Gastrocnemius medialis (tissue), 4 donors: ENCODE measurements at places on chromosomes 1 and 21. TPM values are rescaled to one million over a fixed set of nuclear protein-coding genes. Genes with fewer than 3 reads are reported as not detected.

DNA sequence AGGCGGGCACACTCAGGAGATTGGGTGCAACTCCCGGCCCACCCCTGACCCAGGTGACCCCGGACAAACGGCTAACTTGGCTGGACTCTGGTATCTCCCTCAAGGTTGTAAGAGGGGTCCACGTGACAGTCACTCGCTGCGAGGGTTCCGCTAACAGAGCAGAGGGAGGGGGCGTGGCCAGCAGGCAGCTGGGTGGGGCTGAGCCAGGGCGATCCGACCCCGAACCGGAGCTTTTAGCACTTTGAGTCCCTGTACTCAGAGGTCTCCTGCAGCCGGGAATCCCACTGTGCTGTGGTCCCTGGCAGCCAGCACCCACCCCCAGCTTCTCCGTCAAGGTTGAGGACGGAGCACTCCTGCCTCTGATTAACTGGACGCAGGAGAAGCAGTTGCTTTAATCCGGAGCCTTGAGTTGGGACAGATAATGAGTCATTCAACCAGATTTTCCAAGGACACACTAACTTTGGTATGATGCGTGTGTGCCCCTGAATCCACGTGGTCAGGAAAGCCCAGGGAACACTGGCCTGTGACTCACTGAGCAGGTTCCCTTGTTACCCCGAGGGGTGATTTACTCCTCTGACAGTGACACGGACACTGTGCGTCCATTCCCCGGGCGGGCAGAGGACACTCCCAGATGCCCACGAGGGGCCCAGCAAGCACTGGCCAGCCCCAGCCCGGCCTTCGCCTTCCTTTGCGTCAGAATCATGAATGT, 16.8 kb downstream of the TRPM2 start:
- no peak for DNase-seq

DNA sequence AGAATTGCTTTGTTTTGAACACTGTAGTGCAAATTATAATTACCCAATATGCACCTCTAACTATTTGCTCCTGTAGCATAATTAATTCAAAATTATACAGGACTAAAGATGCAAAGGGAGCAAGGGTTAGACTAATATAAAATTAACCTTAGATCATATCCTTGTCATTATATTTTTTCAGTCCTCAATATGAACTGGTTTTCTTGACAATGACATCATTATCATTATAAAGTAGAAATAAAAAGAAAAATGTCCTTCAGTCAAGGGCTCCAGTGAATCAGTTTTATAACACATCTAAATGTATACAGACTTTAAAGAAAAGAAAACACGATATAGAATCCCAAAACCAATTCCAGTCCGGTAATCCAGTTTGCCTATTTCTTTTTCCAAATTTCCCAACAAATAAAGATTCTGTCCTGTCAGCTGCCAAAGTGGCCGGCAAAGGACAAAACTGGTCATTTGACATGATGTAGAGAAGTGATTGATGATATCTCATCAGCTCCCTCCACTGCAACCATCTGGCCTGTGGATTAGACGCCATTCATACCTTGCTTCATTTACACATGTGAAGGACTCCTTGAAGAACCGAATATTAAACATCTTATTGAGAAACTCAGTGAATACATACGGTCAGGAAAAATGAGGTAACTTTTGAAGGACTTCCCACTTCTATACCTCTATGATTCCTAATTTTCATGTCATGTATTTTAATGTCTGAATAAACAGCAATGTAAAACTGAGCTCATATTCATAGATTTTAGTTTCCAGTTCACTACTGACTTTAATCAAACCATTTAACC, 15.5 kb downstream of the DPYD start:
- no peak for DNase-seq

DNA sequence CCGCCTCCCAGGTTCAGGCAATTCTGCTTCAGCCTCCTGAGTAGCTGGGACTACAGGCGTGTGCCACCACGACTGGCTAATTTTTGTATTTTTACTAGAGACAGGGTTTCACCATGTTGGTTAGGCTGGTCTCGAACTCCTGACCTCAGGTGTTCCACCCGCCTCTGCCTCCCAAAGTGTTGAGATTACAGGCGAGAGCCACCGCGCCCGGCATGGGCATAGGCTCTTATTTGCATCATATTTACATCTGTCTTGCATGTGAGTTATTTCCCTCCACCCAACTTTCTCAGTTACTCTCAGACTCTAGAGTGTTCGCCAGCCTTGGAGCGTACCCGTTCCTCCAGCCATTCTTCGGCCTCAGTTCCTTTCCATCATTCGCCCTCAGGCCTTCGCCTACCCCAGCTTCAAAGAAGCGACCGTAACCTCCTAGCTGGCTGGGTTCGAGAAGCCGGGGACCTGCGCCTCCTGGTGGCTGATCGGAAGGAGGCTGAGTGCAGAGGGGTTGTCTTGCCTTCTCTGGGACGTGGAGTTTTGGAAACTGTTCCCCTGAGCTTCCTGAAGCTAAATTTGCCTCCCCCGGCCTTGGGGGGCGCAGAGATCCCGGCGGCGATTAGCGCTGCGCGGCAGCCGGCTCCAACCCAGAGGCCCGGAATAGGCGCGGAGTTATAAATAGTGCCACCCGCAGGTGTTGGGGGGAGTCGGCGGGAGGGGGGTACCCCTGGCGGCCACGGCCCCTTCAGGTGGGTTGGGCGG, 3.6 kb upstream of the ZBTB7B start:
- DNase-seq = peak; percentile 41

Gene CA14
- total RNA-seq = 0.31 TPM

- DNase-seq = no peak
Observed at GRCh38 chr1:231666937-231667608, 40.5 kb downstream of the DISC1 start.

DNA sequence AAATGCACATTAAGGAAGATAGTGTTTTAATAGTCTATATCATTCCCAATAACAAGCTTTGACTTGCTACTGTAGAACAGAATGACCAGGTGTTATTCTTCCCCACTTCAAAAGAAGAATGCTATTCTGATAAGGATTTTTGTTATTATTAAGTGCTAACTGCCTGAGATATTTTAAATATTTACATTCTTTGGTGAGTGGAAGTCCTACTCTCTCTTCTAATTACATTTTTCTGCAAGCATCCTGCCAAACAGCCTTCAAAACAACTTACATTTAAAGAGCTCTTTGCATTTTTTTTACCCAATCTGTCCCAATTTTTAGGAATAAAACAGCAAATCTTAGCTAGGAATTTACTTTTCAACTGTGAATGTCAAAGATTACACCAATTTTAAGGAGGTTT, 23.5 kb upstream of the SYDE2 start:
- DNase-seq = no peak

Gene PCSK9
- 0.07 TPM for total RNA-seq

Gene AMY2B
- total RNA-seq = 21.4 TPM

GRCh38 chr21:41373253-41373652, 11.4 kb downstream of the MX2 start:
- no peak for DNase-seq

Gene GBP5
- total RNA-seq = 0.25 TPM

DNA sequence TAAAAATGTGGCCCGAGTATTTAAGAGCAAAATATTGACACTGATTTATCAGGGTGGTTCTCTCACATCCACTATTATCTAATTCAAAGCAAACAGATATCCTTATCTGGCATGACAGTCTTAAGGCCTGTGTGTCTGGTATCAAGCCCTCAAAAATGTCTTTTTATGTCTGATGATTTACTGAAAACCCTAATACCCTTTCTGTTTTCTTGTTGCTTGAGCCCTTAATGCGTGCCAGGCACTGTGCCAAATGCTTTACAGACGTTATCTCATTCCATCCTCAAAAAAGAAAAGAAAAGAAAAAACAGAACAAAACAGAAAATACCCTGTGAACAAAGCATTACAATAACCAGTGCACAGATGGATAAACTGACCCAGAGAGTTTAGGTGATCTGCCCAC, 5.7 kb downstream of the DUSP23 start:
- no peak for DNase-seq

Gene OXCT2
- not detected for total RNA-seq

GRCh38 chr1:43035821-43036741, 77.4 kb upstream of the SLC2A1 start:
- DNase-seq = no peak

Gene ALG6
- 2.9 TPM for total RNA-seq

- DNase-seq = no peak
Observed at GRCh38 chr1:238205045-238205662, 314.4 kb upstream of the ZP4 start.

GRCh38 chr1:51989582-51990477, 670 bp downstream of the RAB3B start:
- DNase-seq = no peak

Gene REN
- not detected for total RNA-seq

GRCh38 chr1:117544509-117545109, 61.2 kb upstream of the TENT5C start:
- DNase-seq = no peak

DNA sequence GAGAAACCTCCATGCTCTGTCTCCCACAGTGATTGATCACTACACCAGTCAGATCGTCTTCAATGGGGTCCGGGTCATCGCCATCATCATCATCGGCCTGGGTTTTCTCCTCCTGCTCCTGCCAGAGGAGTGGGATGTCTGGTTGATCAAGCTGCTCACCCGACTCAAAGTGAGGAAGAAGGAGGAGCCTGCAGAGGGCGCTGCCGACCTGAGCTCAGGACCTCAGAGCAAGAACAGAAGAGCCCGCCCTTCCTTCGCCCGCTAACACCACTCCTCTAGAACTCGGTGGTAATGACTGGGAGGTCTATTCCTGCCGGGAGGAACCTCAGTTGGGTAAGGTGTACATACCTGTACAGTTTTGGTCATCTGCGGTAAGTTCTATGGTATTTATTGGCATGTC, 50.3 kb upstream of the COA6 start:
- no peak for DNase-seq

Gene TMEM240
- 2.0 TPM for total RNA-seq

GRCh38 chr1:61081686-61082310, 563 bp upstream of the NFIA start:
- DNase-seq = peak; percentile 46

Gene ATP1A1
- 257 TPM for total RNA-seq

Gene WDR64
- not detected for total RNA-seq

Gene TMEM52
- total RNA-seq = 62.1 TPM

GRCh38 chr1:108504447-108504846, 54.3 kb downstream of the NBPF6 start:
- DNase-seq = no peak

GRCh38 chr1:46556822-46557221, 5.4 kb upstream of the KNCN start:
- no peak for DNase-seq
